ENCODE measurements at places on chromosomes 13 and 19.
A peak's percentile ranks its signal among the peaks of the same experiment; 100 is the strongest.

DNA sequence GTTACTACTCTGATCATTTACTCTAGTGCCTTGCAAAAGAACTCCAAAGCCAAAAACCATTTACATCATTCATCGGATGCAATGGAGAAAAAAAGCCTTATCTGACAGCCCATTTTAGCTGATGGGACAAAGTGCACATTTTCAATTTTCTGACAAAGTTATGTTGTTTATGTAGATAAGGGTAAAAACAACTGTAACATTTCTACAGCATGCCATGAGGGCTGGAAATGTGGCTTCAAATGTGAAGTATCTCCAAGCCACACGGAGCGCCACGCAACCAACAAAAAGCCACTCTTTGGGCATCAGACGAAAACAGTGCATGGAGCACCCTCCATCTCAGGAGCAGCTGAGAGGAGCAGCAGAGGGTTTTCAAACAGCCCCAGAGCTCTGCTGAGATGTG is 364.6 kb upstream of the ZNF507 start:
- no peak overlapping the region for H3K27ac ChIP-seq
- no peaks in the 10 kb centered on the region for H3K4me1 ChIP-seq
- no peak overlapping the region for H3K4me3 ChIP-seq
- no peaks in the 10 kb centered on the region for H3K27me3 ChIP-seq
- H3K36me3 ChIP-seq: no peaks in the 10 kb centered on the region
- no peak for DNase-seq

GRCh38 chr19:44954278-44954648 is 917 bp upstream of the CLPTM1 start:
- H3K27me3 ChIP-seq: peaks cover 1% of the 10 kb centered on the region
- H3K36me3 ChIP-seq: peaks cover 6% of the 10 kb centered on the region
- DNase-seq: no peak

- no peaks in the 10 kb centered on the region for H3K27me3 ChIP-seq
- H3K36me3 ChIP-seq: no peaks in the 10 kb centered on the region
- no peaks in the 10 kb centered on the region for H3K4me1 ChIP-seq
- H3K27ac ChIP-seq: no peak overlapping the region
Measured at GRCh38 chr13:87536899-87537298, 134.3 kb upstream of the SLITRK5 start.

DNA sequence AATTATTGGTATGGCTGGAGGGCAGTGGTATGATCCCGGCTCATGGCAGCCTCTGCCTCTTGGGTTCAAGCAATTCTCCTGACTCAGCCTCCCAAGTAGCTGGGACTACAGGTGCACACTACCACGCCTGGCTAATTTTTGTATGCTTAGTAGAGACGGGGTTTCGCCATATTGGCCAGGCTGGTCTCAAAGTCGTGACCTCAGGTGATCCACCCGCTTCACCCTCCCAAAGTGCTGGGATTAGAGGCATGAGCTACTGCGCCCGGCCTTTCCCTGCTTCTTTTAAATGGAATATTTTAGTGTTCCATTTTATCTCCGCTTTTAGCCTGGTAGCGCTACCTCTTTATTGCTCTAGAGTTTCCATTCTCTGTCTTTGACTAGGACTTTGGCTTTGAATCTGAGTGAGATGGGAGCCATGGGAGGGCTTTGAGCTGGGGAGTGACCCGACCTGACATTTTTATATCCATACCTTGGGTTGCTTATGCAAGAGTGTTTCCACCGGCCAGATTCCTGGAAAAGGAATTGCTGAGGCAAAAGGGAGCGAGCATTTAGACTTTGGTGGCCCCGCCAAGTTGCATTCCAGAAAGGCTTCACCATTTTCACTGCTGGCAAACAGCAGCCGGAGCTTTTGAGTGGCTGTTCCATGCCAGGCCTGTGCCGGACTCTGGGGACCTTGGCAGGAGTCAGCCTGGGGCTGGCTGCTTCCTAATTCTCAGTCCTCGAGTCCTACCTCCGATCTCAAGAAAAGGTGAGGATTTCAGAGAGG is 22.9 kb downstream of the BICRA start:
- no peak overlapping the region for H3K4me3 ChIP-seq
- H3K4me1 ChIP-seq: peaks cover 14% of the 10 kb centered on the region
- DNase-seq: no peak
- peaks cover 6% of the 10 kb centered on the region for H3K36me3 ChIP-seq
- H3K27me3 ChIP-seq: no peaks in the 10 kb centered on the region
- H3K27ac ChIP-seq: no peak overlapping the region

DNA sequence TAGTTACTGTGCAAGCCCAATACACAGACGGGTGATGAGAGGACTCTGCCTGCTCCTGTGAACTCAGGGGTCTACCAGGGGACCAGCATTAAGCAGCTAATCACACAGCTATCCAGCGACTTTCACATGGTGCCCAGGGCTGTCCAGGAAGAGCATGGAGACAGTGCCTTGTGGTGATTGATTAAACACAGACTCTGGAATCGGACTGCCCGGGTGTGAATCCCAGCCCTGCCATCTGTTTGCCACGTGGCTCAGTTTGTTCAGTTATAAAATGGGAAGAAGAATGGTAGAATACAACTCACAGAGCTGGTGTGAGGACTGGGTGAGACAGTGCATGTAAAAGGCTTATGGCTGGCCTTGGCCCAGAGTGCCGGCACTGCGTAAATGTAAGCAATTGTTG is 42.1 kb upstream of the NPAS1 start:
- peak overlapping the region; percentile 23 for H3K4me3 ChIP-seq
- H3K27me3 ChIP-seq: peaks cover 3% of the 10 kb centered on the region
- DNase-seq: no peak

GRCh38 chr19:21568816-21569493 is 63.6 kb downstream of the ZNF429 start:
- H3K4me3 ChIP-seq: peak overlapping the region; percentile 88
- H3K36me3 ChIP-seq: peaks cover 6% of the 10 kb centered on the region
- peak overlapping the region; percentile 68 for H3K27ac ChIP-seq
- H3K4me1 ChIP-seq: no peaks in the 10 kb centered on the region
- DNase-seq: peak; percentile 41
- no peaks in the 10 kb centered on the region for H3K27me3 ChIP-seq

DNA sequence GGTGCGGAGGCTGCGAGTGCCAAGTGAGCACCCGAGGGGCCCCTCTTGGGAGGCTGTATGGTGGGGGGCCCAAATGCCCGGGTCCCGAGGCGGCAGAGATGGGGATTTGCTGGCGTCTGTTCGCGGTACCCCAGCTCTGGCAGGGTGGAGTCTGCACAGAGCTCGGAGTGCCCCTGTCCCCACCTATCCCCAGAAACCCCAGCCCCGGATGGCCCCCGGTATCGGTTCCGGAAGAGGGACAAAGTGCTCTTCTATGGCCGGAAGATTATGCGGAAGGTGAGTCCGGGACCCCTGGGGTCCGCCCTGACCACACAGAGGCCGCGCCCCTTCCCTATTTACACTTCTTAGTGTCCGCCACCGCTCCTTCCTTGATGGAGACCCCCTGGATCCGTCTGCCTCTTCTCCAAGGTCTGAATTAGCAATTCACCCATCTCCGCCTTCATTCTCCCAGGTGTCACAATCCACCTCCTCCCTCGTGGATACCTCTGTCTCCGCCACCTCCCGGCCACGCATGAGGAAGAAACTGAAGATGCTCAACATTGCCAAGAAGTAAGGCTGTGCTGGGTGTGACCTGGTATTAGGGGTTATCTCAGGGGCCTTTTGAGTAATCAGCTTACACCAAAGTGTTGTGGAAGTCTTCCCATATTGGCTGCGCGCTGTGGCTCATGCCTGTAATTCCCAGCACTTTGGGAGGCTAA is 630 bp downstream of the PNPLA6 start:
- peak overlapping the region; percentile 43 for H3K27ac ChIP-seq
- H3K4me1 ChIP-seq: peaks cover 19% of the 10 kb centered on the region
- no peak for DNase-seq

GRCh38 chr19:40443131-40443999 is 770 bp downstream of the SERTAD3 start:
- DNase-seq: peak; percentile 99
- peaks cover 3% of the 10 kb centered on the region for H3K27me3 ChIP-seq
- peaks cover 43% of the 10 kb centered on the region for H3K36me3 ChIP-seq
- H3K4me1 ChIP-seq: peaks cover 36% of the 10 kb centered on the region

- H3K27me3 ChIP-seq: peaks cover 9% of the 10 kb centered on the region
- H3K4me3 ChIP-seq: no peak overlapping the region
- H3K4me1 ChIP-seq: peaks cover 6% of the 10 kb centered on the region
- H3K36me3 ChIP-seq: no peaks in the 10 kb centered on the region
- H3K27ac ChIP-seq: no peak overlapping the region
- no peak for DNase-seq
Measured at GRCh38 chr13:109809216-109809932, 23.0 kb upstream of the IRS2 start.

DNA sequence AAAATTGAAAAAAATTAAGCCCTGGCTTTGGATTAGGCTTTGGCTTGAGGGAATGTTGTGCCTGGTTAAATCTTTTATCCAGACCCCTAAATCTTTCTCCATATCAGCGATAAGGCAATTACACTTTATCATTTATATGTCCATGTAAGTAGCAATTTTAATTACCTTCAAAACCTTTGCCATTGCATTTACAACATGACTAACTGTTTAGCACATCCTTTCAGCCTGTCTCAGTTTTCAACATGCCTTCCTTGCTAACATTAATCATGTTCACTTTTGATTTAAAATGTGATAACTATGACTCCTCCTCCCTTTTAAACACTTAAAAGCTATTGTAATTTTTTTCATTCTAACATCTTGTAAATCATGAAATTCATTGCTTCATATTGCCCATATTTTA is 583.7 kb downstream of the SLITRK1 start:
- H3K36me3 ChIP-seq: peaks cover 13% of the 10 kb centered on the region
- no peak overlapping the region for H3K4me3 ChIP-seq
- H3K4me1 ChIP-seq: peaks cover 54% of the 10 kb centered on the region
- H3K27ac ChIP-seq: peak overlapping the region; percentile 42

GRCh38 chr19:12955996-12956395 is 1.0 kb downstream of the GADD45GIP1 start:
- H3K27me3 ChIP-seq: no peaks in the 10 kb centered on the region
- peaks cover 50% of the 10 kb centered on the region for H3K4me1 ChIP-seq
- DNase-seq: no peak
- peak overlapping the region; percentile 93 for H3K27ac ChIP-seq

- H3K36me3 ChIP-seq: peaks cover 40% of the 10 kb centered on the region
- DNase-seq: no peak
- peak overlapping the region; percentile 97 for H3K4me3 ChIP-seq
- H3K4me1 ChIP-seq: peaks cover 50% of the 10 kb centered on the region
Measured at GRCh38 chr19:38389957-38390924, 1.7 kb downstream of the SPRED3 start.

DNA sequence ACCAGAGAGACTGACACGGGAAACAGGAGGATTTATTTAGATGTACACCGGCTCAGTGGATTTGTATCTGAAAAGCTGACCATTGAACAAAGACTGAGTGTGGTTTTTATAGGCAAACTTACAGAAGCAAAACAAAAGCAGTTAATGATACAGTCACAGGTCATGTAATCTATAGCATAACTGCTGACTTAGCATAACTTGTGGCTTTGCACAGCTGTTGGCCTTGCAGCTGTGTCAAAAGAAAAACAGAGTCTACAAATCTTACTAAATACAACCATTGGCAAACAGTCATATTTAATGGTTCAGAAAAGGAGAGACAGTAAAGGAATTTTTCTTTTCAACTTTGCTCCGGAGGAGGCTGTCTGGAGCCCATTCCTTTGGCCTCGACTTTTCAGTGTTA is 2.3 kb upstream of the ILF3 start:
- peak overlapping the region; percentile 31 for H3K27ac ChIP-seq
- H3K36me3 ChIP-seq: peaks cover 31% of the 10 kb centered on the region

DNA sequence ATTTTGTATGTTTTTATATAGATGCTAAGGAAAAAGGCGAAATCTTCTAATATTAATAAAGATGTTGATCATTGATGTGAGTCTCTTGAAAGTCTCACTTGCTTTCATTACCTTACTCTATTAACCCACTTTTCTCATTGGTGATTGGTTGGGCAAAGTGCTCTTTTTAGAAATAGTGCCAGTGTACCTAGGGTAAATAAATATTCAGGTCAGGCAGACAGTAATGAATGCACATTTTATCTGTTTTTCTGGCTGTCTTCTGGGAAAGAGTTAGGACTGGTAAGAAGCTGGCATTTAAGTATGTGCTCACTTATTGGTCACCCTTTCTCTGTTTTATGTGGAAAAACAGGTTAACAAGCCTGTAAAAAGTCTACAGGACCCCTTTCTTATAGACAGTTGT is 11.2 kb downstream of the SERP2 start:
- H3K36me3 ChIP-seq: no peaks in the 10 kb centered on the region
- H3K27ac ChIP-seq: no peak overlapping the region
- no peak overlapping the region for H3K4me3 ChIP-seq
- H3K27me3 ChIP-seq: peaks cover 16% of the 10 kb centered on the region

DNA sequence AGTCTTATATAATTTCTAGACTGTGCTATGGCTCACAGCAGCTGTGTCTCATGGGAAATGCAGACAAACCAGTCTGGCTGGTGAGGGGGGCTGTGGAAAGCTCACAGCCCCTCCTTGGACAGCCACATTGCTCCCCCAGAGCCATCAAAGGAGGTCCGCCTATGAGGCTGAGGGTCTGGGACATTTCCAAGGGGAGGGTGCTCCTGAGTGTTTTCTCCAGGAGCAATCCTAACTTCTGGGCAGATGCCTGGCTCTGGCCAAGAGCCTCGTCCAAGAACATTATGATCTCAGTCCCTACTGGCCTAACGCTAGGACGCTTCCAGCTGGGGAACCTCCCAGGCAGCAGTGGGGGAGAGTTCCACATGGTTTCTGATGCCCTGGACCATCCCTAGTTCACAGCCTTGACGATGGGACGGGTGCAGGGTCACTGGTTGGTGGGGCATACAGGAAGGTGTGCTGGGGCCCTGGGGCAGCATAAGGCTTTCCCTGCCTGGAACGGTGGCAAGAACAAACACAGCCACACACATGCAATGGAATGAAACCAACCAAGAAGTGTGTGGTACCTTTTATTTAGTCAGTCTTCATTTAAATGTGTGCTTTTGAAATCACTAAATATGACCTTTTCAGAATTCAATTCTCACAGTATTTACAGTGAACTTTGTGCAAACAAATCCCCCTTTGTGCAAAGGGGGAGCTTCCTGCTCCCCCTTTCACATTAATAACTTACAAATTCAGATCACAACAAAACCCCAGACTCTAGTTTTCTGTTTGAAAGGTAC is 60.6 kb downstream of the CDADC1 start:
- H3K27ac ChIP-seq: no peak overlapping the region
- no peaks in the 10 kb centered on the region for H3K27me3 ChIP-seq
- DNase-seq: no peak
- H3K36me3 ChIP-seq: no peaks in the 10 kb centered on the region
- no peak overlapping the region for H3K4me3 ChIP-seq

DNA sequence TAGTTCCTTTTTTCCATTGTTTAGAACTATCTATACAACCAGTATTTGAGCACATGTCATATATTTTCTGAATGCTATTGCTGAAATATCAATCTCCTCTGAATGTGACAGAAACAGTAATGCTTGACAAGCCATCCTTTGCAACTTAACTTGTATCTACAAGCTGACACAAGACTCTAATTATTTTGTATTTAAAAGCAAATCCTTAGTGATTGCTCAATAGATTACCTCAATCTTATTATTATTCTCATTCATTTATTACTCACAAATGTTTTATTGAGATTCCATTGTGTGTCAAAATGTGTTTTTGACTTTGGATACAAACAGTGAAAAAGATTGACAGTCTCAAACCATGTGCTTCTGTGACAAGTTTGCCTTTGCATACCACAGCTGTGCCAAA is 787.8 kb upstream of the PRR20A start:
- no peaks in the 10 kb centered on the region for H3K27me3 ChIP-seq
- H3K36me3 ChIP-seq: no peaks in the 10 kb centered on the region
- H3K4me3 ChIP-seq: no peak overlapping the region
- H3K4me1 ChIP-seq: no peaks in the 10 kb centered on the region
- DNase-seq: no peak
